ENCODE measurements at places on chromosomes 7 and 10.

DNA sequence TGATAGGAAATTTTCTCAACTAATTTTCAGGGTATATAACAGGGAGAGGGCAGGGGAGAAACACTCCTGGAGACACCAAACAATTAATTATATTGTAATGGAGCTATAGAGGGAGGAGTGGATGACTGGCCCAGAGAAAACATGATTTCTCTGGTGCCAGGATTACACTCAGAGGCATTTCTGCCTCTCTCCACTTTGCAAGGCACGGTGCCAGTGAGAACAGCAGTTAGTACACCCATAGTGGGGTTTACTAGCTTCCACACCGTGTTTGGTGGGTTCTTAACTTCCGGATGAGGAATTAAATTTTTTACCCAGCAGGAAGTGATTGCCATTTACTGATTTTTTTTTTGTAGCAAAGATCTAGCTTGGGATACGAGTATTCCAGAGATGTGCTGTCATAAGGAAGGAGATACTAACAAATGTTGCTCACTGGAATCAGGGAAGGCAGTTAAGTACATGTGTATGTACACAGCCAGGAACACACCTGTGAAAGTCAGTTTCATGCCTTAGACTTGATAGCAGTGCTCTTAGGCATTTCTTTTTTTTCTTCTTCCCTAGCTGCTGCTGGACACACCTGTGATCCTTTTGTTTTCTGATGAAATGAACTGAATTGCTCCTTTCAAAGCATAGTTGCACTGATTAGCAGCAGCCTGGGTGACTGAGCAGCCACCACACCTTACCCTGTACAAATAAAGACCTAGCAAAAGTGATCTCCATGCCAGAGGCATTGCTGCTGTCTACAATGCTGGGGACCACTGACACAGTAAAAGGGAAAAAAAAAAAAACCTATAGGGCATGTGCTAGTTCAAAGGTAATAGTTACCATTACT, 58.1 kb downstream of the POLL start:
- peak; percentile 72 for DNase-seq

GRCh38 chr7:80175744-80176143, 41.1 kb downstream of the GNAI1 start:
- no peak for DNase-seq

- no peak for DNase-seq
Observed at GRCh38 chr7:158292948-158293347, 294.7 kb downstream of the PTPRN2 start.

- DNase-seq: no peak
Observed at GRCh38 chr7:143369678-143370651, 7.5 kb upstream of the FAM131B start.

DNA sequence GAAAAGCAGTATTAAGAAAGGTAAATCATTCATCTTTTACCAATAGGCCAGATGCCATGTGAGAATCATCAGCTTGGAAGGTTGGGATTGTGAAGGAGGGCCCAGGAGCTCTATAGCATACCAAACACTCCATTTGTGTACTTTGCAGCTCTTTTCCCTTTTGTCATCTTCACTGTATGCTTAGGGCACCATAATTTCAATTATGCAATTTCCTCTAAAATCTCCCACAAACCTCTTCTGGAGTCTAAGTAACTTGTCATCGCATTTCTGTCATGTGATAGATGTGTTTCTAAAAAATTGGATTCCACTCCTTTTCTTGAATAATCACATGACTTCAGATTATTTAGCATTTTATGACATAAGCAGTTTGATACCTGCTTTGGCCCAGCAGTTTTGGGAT, 17.9 kb downstream of the RPP30 start:
- no peak for DNase-seq

DNA sequence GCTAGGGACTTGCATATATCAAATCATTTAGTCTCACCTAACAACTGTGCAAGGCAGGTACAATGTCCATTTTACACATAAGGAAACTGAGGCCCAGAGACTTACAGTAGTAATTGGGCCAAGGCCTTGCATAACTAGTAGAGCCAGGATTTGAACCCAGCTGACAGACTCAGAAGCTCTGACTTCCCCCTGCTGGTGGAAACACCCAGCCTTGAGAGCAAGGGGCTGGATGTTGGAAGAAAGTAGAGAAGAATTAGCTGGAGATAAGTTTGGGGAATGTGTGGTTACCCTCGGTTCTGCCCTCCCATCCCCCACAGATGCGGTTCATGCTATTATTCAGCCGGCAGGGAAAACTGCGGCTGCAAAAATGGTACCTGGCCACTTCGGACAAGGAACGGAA, 2.0 kb downstream of the AP1S1 start:
- no peak for DNase-seq

GRCh38 chr10:60525716-60526585, 136.3 kb upstream of the ANK3 start:
- DNase-seq: no peak

- DNase-seq: peak; percentile 51
Observed at GRCh38 chr10:20986049-20986448, 88.9 kb upstream of the NEBL start.

DNA sequence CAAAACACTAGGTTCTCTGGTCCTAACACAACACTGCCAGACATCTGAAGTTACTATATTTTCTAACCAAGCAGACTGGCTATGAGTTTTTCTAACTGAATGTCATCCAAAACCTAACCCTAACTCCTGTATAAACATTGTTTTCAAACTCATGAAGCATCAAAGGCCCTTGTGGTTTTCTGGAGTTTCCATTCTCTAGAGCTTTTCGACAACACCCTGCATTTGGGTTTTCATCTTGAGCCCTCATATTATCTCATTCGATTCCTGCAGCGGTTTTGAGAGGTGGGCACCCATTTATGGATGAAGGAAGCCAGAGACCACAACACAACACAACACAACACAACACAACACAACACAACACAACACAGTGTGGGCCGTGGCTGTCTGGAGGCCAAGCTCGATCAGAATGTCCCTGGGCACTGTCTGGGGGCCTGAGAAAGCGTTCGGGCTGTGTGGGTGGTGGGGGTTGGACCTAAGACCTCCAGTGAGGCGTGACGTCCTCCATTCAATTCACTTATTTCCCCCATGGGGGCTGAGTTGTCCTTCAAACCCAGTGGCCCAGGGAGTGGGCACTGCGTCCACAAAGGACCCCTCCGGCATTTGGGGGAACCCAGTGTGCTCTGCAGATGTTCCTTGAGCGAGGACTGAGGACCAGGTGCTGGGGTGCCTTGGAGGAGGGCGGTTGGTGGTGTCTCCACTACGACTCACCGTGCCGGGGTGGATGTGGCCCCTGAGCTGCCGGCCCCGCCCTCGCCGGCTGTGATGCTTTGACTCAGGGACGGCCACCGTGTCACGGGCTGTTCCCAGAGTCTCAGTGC, 490.4 kb downstream of the DNAJB6 start:
- DNase-seq: no peak

DNA sequence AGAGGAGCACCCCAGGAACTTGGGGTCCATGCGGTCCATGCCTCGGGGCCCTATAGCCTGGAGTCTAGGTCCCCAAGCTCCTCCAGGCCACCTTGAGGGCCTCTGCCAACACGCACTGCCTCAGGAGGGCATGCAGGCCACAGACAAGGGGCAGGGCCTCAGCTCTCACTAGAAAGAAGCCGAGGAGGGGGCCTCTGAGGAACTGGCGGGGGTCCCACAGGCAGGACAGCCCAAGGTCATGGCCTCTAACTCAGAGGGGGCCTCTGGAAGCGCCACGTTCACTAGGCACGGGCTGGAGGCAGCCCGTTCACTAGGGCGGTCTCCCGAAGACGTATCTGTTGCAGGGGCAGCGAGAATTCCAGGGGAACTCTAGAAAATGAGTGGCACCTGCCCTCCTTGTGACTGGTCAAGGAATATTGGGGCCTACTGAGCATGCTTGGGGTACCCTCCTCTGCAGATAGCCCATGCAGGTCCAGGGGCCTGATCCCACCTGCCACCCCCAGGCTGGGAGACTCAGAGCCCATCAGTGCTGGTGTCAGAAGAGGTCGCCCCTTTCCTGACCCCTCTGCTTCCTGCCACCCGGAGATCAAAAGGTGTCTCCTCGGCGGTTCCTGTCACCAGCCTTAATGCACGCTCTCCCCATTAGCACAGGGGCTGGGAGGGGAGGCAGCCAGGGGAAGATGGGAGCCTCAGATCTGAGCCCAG, 86.7 kb upstream of the RET start:
- no peak for DNase-seq

DNA sequence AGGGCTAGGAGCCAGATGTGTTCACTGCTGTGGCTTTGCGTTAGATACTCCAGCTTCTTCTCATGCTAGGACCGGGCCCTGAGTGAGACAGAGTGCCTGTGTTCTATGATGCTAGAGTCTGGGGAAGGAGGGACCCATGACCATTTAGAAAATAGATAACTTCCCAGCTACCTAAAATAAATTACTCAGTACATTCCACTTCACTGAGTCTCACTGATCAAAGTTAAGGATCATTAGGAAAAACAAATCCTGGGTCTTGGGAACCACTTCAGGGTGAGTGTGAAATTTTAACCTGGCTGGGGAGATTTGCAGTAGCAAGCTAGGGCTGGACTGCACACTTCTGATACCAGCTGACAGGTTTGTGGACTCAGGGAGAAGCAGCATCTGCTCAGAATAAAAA, 138.1 kb downstream of the EMX2 start:
- DNase-seq: no peak

GRCh38 chr7:28018446-28018845, 162.1 kb downstream of the JAZF1 start:
- peak; percentile 22 for DNase-seq

DNA sequence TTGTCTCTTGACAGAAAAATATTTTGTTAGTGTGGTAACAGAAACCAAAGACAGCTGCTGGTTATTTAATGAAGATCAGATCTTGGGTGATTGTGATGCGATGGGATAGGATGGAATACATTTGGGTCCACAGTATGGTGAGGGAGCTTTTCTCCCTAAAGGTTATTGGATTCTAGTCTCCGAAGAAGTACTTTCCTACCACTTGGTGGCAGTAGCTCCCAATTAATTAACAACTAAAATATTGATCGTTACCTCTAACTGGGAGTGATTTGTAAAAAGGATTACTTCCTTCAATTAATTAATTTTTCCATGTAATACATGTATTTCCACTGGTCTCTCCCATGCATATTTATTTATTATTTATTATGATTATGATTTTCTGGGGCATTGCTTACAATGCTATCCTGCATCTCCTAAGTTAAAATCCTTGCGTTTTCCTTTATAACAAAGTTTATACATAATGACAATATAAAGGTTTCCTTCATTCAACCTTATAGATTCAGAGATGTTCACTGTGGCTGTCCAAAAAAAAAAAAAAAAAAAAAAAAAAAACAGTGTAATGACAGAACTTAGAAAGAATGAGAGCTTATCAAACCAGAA, 25.6 kb downstream of the TMEM196 start:
- DNase-seq: peak; percentile 75

GRCh38 chr10:30170814-30171213, 111.4 kb upstream of the JCAD start:
- no peak for DNase-seq

- DNase-seq: no peak
Observed at GRCh38 chr7:20241911-20242261, 24.7 kb upstream of the MACC1 start.

DNA sequence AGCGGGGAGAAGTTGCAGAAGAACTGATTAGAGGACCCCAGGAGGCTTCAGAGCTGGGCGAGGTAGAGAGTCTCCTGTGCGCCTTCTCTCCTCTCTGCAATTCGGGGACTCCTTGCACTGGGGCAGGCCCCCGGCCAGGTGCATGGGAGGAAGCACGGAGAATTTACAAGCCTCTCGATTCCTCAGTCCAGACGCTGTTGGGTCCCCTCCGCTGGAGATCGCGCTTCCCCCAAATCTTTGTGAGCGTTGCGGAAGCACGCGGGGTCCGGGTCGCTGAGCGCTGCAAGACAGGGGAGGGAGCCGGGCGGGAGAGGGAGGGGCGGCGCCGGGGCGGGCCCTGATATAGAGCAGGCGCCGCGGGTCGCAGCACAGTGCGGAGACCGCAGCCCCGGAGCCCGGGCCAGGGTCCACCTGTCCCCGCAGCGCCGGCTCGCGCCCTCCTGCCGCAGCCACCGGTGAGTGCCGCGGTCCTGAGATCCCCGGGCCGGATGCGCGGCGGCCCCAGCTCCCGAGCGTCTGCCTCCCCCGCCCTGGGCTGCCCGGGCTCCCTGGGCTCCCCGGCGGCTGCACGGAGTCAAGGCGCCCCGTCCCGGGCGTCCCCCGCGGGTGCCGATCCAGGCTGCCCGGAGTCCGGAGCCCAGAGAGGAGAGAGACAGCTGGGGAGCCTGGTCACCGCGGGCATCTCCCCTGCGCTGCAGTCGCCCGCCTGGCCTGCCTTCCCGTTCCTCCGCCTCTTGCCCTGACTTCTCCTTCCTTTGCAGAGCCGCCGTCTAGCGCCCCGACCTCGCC, at the start of gene PLAU:
TSS of gene PLAU (plus strand) at position 369 of the 789 bp plus-strand sequence. CDS start 424 bp downstream, outside the sequence.
- peak; percentile 50 for DNase-seq

GRCh38 chr7:95089414-95090315, 182.3 kb downstream of the PPP1R9A start:
- no peak for DNase-seq

GRCh38 chr10:79601939-79602338, 8.8 kb upstream of the SFTPA1 start:
- no peak for DNase-seq

- DNase-seq: no peak
Observed at GRCh38 chr10:75565286-75566251, 134.1 kb downstream of the LRMDA start.

GRCh38 chr10:99941942-99942820, 67.6 kb downstream of the DNMBP start:
- DNase-seq: no peak

- peak; percentile 46 for DNase-seq
Observed at GRCh38 chr10:97915346-97916131, 65.9 kb downstream of the GOLGA7B start.

- DNase-seq: no peak
Observed at GRCh38 chr7:150663802-150664494, 21.6 kb upstream of the GIMAP2 start.

DNA sequence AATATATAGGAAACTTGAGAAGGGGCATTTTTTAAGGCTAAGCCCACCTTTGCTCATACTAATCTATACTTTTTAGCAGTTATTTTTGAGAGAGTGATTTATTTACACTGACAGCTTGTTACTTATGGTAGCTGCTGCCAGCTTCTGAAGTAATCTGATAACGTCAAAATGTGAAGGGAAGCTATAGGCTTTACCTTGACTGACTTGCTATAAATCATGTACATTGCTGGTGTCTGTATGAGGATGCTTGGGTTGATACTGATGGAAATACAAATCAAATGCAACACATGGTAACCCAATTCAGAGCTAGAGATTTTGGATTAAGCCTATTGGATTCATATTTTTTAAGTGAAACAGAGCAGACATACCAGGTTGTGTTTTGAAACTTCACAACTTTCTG, 299.4 kb downstream of the LRMDA start:
- DNase-seq: no peak

- no peak for DNase-seq
Observed at GRCh38 chr10:42635098-42635497, 3.3 kb downstream of the ZNF33B start.

- no peak for DNase-seq
Observed at GRCh38 chr10:104894681-104895080, 253.6 kb downstream of the SORCS3 start.

GRCh38 chr10:3472287-3473051, 299.9 kb upstream of the PITRM1 start:
- no peak for DNase-seq

GRCh38 chr7:92586841-92587240, 3.3 kb downstream of the FAM133B start:
- DNase-seq: no peak
